Lower lobe of right lung (tissue), 2 donors: ENCODE measurements at places on chromosomes 2 and 18. TPM values are rescaled to one million over a fixed set of nuclear protein-coding genes. Genes with fewer than 3 reads are reported as not detected.

DNA sequence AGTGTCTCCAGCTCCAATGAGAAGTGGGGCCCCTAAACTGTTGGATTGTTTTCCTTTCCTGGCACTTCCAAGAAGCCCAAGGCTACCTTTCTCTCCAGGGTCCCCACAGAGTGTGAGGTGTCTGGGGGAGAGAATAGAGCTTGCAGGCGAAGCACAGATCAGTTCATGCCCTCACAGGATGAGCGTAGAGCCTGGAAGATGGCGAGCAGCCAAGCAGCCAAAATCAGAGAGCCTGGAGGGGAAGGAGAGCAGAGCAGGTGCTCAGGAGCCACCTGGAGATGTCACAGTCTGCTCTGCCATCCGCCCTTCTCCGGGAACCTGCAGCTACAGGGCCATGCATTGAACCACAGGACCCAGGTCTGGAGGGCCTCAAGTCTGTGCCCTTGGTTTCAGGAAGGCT lies 54.7 kb upstream of the TCF7L1 start:
- DNase-seq = no peak

DNA sequence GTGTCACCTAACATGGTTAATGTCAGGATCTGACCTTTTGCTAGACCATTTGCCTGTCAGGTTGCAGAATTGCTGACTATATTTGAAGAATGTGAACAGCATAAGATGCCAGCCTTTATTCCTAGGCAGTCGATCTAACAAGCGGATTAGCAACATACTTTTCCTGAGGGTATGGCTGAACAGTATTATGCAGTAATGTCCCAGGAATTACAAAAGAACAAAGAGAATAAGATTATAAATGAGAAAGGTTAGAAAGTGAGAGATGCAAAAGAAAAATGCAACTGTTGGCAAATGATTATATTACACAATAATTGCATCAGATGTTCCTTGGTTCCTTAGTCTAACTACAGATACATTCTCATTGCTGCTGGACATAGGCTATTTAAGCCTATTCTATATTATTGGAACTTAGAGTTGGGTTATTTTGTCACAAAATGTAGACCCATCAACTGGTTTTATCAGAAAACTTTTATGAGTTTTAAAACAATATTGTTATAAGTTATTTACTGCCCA lies 647.1 kb upstream of the CRIM1 start:
- DNase-seq = no peak

DNA sequence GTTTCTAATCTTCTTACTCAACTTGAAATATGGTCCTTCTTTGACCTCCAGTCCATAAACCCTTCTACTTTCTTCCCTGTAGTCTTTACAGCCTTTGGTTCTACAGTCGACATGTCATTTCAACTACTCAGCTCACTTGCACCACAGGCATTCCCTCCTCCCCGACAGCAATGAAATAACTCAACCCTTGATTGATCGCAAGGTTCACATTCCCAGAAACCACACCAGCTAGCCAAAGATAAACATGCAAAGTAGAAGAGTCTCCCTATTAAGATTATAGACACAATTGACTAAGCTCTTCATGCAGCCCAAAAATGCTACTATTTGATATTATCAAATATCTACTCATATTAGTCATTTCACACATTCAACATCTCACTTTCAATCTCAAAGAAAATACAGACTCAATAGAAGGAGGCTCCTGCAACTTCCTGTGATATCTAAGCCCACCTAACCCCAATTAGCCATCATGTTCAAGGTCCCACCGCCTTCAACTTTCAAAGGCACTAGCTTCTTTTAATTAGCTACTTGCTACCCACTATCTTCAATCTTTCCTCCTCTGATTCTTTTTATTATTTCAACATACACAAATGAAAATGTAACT lies 50.8 kb downstream of the RTTN start:
- no peak for DNase-seq

- DNase-seq = no peak
These were observed 26.3 kb downstream of the ATP8B1 start for GRCh38 chr18:57776767-57777166.

GRCh38 chr2:124959581-124959980 lies 934.5 kb downstream of the CNTNAP5 start:
- no peak for DNase-seq

DNA sequence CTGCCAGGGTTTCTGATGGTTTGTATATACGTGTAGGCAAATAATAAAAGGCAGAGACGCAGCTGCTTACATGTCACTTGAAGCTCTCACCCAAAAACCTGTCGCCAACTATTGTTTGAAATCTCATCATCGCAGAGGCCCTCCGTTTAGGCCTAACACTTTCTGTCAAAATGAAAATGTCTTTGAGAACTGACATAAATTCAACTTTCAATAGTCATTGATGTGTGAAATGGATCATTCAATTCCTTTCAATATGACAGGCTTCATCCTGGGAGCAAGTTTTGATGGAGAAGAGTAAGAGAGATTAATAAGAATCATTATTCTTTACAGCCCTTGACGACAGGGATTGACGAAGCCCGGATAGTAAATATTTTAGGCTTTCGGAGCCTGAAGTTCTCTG lies 2.7 kb downstream of the ACTG2 start:
- DNase-seq = no peak

DNA sequence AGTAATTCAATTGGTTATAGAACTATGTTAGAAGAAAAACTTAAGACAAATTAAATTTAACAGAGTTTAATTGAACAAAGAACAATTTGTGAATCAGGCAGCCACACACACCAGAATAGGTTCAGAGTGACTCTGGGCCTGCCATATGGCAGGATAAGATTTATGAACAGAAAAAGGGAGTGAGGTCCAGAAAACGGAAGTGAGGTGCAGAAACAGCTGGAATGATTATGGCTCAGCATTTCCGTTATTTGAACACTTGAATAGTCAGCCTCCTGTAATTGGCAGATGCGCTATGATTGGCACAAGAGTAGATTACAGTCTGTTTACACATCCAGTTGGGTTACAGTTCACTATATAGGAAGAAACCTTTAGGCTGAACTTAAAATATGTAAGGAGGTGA lies 99.0 kb downstream of the MBD2 start:
- DNase-seq = no peak

DNA sequence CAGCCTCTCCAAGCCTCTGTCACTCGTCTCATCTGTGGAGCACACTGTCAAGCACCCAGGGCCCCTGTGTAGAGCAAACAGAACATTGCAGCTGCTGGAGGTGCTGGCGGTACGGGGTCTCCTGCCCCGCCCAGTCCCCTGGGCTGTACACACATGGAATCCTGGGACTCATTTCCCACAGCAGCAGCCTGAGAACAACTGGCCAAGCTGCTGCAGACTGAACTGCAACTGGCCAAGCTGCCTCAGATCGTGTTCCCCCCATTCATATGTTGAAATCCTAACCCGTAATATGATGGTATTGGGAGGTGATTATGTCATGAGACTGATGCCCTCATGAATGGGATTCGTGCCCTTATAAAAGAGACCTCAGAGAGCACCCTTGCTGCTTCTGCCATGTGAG lies 130.5 kb downstream of the NCK2 start:
- DNase-seq = no peak

- DNase-seq = no peak
These were observed 5.9 kb downstream of the ARID5A start for GRCh38 chr2:96542357-96542977.

DNA sequence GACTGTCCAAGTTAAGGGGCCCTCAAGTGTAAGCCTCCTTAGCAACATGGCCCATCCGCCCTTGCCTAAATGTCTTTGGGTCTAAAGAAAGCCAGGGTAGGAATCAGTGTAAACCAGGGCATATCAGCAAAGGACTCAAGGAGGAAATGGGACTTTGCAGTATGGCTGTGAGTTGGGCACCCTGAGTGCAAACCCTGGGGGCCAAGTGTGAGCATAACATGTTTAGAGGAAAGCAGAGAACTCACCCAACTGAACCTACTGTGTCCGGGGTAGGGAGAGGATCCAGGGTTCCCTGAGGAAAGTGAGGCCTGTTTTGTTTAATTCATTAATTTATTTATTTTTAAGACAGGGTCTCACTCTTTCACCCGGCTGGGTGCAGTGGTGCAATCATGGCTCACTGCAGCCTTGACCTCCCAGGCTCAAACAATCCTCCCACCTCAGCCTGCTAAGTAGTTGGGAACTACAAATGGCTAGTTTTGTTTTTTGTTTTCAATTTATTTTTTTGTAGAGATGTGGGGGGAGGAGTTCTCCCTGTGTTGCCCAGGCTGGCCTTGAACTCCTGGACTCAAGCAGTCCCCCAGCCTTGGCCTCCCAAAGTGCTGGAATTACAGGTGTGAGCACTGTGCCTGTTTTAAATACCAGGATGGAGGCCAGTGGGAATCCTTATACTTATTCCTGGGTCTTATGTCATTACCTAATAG lies 51.0 kb upstream of the ACTR3 start:
- DNase-seq = no peak

- no peak for DNase-seq
These were observed 108.3 kb upstream of the LRATD1 start for GRCh38 chr2:14524041-14524802.

DNA sequence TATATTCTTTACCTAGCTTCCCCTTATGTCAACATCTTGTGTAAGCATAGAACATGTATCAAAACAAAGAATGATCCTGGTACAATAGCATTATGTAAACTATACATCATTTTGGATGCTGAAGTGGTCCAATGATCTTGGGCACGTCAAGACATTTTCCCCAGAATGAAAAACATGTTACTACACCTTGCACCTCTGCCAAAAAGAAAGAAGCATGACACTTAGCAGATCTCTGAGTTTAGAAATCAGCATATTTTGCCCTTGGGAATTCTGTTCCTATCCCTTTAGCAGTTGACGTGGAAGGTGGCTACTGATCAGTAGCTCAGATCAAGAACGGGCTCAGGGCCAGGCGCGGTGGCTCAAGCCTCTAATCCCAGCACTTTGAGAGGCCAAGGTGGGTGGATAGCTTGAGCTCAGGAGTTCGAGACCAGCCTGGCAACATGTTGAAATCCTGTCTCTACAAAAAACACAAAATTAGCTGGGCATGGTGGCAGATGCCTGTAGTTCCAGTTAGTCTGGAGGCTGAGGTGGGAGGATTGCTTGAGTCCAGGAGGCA lies 1.7 kb upstream of the LCLAT1 start:
- no peak for DNase-seq

GRCh38 chr2:21067859-21068537 lies 24.1 kb upstream of the APOB start:
- no peak for DNase-seq

DNA sequence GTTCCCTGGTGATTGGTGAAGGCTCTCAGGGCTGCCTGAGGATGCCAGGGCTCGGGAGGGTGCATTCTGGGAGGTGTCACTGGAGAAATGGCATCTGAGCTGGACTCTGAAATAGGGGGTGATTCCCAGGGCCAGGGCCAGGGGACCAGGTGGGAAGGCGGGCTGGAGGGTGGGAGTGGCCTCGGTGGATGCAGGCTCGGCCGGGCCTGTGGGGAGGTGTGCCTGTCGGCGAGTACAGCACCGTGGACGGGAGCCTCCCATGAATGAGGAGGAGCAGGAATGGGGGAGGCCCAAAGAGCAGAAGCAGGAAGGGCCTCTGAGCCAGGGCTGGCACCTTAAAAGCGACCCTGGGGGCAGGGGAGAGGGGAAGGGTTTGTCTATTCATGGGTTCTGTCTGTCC lies 116.8 kb downstream of the GBX2 start:
- no peak for DNase-seq

DNA sequence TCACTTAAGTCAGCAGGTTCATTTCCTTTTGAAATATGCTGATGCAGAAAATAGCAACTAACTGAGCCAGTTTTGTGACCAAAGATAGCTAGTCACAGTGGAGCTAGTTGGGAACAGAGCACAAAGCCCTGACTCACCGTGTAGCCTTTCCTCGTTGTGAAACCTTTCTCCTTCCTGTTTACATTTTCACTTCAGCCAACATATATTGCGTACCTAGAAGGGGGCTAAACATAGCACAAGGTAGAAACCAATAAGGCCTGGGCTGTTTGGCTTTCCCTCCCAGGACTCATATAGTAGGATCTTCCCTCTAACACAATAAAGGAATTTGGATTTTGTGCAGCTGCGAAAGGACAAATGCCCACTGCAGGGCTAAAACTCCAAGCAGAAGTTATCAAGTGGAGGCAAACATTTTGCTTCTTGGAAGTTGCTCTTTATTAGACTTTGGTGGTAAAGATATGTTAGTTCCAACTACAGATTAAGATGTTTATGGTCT lies 24.5 kb upstream of the LPIN2 start:
- no peak for DNase-seq

DNA sequence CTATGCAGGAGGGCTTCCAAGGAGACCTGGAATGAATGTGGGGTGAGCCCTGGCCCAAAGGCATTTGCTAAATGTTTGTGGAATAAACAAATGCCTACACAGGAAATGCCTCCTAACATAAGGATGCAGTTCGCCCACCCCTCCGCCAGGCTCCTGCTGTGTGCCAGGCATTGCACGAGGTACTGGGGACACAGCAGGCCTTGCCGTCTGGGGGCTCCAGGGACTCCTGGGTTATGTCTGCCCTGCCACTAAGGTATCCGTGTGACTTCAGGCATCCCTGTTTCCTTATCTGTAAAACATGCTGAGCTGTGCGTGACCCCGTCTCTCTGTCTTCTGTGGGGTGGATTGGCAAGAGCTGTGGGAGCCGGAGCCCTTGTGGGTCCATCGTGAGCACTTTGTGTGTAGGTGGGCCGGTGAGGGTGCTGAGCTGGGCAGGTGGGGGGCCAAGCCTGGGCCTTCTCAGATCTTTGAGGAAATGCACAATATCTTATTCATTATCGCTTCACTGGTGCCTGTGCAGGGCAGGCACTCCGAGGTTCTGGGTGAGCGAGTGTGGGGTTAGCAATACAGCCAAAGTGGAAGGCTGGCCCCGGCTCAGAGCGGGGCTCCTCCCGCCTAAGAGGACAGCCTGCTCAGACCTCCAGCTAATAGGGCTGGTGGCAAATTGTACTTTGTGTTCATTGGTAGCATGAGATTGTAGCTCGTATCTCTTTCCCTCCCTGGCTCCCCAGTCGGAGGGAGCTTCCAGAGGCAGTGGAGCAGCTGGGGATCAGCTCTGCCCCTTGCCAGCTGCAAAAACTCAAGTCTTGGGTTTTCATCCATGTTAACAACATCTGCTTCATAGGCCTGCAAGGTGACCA lies 126.8 kb downstream of the GLI2 start:
- DNase-seq = peak; percentile 36

- no peak for DNase-seq
These were observed 12.0 kb downstream of the PIEZO2 start for GRCh38 chr18:11137400-11137799.

- no peak for DNase-seq
These were observed 146.4 kb downstream of the RAB3GAP1 start for GRCh38 chr2:135198481-135198880.

- no peak for DNase-seq
These were observed 98.2 kb downstream of the GAREM1 start for GRCh38 chr18:32372381-32373061.

The BABAM2 gene
- 39.5 TPM for total RNA-seq

The MTERF4 gene
- 32.0 TPM for total RNA-seq

The LOXL3 gene
- total RNA-seq = 12.1 TPM

The GALNT3 gene
- total RNA-seq = 27.8 TPM

The DPP4 gene
- 24.5 TPM for total RNA-seq

The TUBB8B gene
- 0.47 TPM for total RNA-seq

The TRIP12 gene
- 229 TPM for total RNA-seq

The APOB gene
- total RNA-seq = 0.53 TPM

The GULP1 gene
- 27.6 TPM for total RNA-seq

The CYRIA gene
- total RNA-seq = 29.4 TPM
